ENCODE measurements at places on chromosomes 7 and 10.
A peak's percentile ranks its signal among the peaks of the same experiment; 100 is the strongest.

GRCh38 chr7:48090095-48090805 lies 1.2 kb downstream of the UPP1 start:
- no peak for DNase-seq

DNA sequence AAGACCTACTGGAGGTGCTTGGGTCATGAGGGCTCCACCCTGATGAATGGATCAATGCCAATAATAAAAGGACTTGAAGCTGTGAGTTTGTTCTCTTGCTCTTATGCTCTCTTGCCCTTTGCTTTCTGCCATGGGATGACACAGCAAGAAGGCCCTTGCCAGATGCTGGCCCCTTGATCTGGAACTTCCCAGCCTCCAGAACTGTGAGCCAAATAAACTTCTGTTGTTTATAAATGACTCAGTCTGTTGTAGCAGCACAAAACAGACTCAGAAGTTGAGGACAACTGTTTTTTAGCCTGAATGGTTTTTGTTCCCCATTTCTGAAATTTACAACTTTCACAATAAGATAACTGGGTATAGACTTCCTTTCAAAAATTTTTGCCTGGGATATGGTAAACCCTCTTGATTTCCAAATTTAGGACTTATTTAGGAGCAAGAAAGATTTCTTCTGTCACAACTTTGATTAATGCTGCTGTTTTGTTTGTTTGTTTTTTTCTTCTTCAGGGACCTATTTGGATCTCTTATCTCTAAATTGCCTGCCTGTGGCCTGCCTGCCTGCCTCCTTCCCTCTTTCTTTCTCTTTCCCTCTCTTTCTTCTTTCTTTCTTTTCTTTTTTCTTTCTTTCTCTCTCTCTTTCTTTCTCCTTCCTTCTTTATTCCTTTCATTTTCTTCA lies 12.1 kb downstream of the ENTPD1 start:
- DNase-seq = peak; percentile 73

- no peak for DNase-seq
Observed at GRCh38 chr10:109173937-109174336, 749.4 kb downstream of the XPNPEP1 start.

- no peak for DNase-seq
Observed at GRCh38 chr7:137480824-137481365, 137.4 kb upstream of the PTN start.

GRCh38 chr10:4590807-4591206 lies 235.2 kb upstream of the AKR1E2 start:
- no peak for DNase-seq

DNA sequence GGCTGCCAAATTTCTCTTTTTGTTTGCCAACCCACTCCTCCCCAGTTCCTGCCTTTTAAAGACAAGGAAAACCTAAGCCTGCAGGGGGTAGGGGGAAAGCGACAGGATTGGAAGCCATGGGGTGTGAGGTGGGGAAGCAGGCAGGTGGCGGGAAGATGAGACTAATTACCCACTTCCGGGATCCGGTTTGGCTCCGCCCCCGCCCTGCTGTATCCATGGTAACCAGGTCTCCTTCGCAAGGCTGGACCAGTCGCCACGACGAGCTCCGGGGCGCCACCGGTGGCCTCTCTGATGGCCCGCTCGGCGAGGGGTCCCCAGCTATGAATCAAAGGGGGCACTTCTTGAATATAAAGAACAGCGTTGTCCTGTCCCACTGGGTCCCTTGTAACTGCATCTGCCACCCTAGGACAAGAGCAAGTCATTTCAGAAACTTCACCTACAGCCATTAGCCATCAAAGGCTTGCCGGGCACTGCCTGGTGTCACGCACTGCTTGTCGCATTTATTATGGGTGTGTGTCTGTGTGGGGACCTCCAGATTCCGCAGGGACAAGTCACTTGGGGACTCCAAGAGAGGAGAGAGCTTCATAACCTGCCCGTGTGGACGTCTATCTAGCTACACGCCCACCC lies 55.4 kb upstream of the LMTK2 start:
- peak; percentile 24 for DNase-seq

DNA sequence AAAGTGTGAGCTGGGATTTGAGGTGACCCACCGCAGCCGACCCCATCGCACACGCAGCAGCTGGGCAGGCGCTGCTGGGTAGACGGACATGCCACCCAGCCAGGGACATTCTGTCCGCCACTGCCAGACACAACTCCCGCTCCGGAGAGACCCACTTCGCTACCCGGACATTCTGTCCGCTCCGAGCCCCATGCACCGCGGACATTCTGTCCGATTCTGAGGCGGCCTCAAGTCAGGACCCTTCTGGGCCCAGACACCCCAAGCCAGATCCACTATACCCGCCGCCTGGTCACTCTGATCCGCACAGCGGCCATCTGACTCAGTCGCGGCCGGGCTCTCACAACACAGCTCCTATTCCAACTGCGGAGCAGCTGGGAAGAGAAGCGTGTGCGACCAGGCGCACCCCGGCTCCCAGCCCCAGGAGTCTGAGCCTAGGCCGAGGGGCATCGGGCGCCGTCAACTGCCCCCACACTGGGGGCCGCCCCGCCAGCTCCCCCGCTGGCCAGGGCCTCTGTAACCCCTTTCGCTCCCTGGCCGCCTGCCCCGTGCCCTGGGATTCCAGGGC lies 763 bp downstream of the PITX3 start:
- DNase-seq = peak; percentile 35

All from B cell (primary cell).